Spinal cord (tissue), 10 donors: ENCODE measurements at places on chromosomes 5 and 9. TPM values are rescaled to one million over a fixed set of nuclear protein-coding genes. Genes with fewer than 3 reads are reported as not detected.
A peak's percentile ranks its signal among the peaks of the same experiment; 100 is the strongest.

The KCTD16 gene
- 30.8 TPM for total RNA-seq

DNA sequence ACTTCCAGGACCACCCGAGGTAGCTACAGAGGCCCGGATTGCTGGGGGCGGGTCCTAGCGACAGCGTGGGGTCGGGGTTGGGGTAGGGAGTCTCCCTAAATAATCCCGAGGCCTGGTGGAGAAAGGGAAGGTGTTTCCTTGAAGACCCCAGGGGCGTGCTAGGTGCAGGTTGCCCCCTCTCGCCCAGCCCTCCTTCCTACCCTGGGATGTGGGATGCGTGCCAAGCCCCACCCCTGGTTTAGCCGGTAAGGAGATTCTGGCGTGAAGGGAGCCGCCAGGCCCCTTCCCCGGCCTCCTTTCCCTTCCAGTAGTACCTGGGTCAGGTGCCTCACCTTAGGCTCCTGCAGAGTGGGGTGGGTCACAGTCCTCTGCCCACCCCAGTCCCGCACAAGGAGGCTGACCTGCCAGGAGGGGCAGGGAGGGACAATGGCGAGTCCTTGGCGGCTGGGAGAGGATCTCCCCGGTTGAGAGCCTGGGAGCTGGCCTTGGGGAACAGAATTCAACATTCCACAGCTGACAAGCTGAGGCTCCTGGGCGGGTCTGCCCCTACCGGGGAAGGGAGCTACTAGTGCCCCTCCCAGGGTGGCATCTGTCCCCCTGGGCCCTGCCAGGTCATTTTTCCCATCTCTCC is 674 bp downstream of the TSPAN17 start:
- DNase-seq = no peak

- no peak for DNase-seq
Observed at GRCh38 chr5:159972538-159973362, 36.2 kb upstream of the TTC1 start.

The RABL6 gene
- total RNA-seq = 34.8 TPM

The TLX3 gene
- total RNA-seq = 0.50 TPM

- no peak for DNase-seq
Observed at GRCh38 chr9:38084556-38084880, 15.5 kb upstream of the SHB start.

DNA sequence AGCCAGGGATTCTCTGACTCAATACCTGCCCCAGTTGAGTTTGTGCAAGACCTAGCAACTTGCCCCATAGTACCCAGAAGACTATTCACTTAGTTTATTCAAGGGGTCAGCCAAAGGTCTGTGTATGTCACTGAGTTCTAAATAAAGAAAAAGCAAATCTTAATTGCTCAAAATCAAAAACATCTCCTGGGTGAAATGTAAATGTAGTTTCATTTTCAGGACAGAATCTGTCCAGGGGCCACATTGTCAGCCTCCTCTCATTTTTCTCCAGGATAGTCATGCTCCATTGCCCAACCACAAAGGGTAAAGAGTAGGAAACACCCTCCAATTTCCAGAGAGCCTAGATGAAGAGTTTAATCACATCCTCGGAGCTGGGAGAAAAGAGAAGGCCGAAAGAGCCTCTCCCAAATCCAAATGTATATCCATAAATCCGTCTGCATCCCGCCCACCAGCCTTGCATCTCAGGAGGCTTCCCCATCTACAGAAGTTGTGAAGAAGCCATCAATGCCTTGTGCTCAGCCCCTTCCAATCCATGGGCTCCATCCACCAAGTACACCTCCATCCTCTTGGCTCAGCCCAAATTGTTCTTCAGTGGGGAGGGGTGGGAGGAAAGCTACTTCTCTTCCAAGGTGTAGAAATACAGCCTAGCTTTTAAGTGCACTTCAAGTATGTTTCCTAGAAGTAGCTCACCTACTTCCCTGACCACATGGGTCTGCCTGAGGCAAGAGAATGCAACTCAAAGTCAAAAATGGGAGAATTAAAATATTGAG is 26.9 kb downstream of the ADAM19 start:
- DNase-seq = no peak

The GLIPR2 gene
- total RNA-seq = 31.8 TPM

DNA sequence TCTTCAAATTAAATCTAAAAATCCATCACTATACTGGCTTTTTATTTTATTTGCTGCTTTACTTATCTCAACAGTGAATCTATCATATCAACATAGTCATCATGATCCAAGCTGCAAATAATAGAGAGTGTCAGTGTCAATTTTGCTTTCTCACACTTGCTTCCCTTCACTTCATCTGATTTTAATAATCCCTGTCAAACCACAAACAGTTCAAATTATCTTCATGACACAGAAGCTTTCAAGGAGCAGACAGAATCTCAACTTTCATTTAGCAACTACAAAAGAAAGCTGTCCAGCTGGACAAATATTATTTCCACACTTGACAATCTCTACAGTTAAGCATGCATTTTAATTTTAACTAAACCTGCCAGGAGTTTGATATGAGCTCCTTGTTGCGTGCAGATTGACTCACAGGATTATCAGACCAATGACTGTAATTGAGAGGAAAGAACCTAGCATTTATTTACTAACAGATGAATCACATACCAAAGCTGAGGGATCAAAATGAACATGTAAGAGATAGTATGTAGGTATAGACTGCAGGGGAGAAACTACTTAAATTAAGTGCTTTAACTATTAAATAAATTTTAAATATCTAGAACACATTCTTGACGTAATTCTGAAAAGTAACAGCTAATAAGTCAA is 56.0 kb downstream of the KIAA0825 start:
- no peak for DNase-seq

DNA sequence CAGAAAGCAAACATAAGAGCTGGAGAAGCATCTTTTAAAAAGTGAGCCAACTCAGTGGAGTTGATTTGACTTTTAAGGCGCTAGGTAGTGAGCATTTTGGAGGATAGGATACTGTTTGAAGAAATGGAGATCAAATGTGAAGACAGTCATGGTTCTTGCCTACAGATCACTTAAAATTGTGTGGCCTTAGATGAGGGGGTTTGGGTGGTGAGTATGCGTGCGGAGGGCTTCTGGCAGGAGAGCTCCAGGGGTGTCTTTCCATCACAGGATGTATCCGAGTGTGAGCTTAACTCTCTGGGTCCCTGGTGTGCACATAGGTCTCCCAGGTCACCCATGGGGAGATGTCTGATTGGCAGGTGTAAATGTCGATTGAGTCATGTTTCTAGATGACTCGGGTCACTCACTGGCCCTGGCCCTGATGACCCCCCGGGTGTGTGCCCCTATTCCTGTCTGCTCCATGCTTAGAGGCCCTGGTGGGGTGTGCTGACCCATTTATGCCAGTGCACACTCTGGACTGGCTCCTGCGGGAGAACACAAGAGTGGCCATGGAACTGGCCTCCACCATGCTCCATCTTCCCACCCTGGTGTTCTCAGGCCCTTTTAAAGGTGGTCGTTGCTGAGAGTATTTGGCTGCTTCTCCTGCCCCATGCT is 274.4 kb downstream of the FSTL4 start:
- DNase-seq = no peak

The COL15A1 gene
- 91.4 TPM for total RNA-seq

GRCh38 chr9:19180991-19181390 is 49.5 kb upstream of the DENND4C start:
- DNase-seq = no peak

The CACFD1 gene
- total RNA-seq = 18.8 TPM

The PCDHGA1 gene
- total RNA-seq = 1.4 TPM

The NR5A1 gene
- 0.11 TPM for total RNA-seq

DNA sequence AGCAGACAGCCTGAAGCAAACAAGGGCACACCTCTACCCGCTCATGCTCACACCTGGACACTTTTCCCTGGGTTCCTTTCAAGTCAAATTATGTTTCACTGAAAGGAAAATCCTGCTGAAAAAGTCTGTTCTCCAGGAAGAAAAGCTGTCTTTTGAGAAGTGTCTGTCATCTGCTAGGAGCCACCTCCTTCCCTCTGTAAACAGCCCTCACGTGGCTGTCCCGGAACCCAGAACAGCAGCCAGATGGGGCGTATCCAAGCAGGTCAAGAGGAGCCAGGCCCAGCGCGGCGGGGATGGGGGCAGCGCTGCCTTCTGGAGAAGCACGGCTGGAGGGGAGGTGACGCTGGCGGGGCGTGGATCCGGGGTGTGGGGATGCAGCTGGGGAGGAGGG is at the start of gene PNPLA7:
TSS of gene PNPLA7 (minus strand) at position 172 of the 391 bp plus-strand sequence. CDS start 205 bp downstream, outside the sequence.
- peak; percentile 76 for DNase-seq

GRCh38 chr5:6729386-6730310 is 16.4 kb downstream of the TENT4A start:
- no peak for DNase-seq

DNA sequence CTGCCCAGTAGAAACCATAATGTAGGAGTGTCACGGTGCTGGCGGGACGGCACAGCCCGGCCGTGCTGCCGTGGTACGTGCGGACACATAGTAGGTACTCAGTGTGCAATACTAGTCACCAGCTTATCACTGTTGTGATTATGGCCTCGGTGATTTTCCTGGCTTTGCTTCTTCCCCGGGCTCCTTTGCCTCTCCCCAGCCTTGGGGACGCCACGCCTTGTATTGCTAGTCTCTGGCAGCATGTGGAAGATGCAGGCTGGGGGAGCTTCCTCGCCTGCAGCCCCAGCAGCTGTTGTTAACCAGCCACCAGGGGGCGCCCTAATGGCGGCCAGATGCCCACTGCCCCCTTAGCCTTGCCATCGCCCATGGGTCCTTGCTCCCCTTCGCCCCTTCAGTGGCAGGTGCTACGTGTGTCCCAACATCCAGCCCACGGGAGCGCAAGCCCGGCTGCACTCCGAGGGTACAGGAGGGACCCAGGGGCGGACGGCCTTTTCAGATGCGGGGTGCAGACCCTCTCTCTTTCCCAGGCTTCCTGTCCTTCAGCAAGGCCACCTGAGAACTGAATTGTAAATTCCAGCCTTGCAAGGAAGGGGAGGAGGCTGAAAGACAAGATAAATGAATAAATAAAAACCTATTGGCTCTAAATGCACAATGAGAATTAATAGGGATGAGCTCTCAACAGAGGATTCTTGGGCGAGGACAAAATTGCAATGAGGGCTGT is 8.0 kb downstream of the NTNG2 start:
- DNase-seq = no peak

The MLLT3 gene
- total RNA-seq = 42.3 TPM

DNA sequence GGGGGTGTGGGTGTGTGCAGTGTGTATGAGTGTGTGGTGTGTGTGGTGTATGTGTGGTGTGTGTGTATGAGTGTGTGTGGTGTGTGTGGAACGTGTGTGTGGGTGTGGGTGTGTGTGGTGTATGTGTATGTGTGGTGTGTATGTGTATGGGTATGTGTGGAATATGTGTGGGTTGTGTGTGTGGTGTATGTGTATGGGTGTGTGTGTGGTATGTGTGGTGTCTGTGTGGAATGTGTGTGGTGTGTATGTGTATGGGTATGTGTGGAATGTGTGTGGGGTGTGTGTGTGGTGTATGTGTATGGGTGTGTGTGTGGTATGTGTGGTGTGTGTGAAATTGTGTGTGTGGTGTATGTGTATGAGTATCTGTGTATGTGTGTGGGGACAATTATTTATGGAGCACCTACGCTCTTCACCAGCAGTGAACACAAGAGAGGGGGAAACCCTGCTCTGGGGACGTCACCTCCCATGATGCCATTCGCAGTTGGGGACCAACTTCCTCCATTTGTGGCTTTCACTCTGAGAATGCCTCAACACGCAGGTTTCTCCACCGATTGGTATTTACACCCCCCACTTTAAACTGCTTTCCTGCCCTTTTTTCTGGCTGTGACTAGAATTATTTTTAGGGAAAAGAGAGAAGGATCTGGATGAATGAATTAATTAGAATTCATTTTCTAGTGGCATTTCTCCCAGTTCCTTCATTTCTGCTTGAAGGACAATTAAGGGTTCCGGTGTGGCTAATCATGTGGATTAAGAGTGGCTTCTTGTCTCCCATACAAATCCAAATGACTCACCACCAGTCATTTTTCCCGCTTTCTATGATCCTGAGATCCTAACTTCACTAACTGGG is 238.1 kb downstream of the ROR2 start:
- no peak for DNase-seq

DNA sequence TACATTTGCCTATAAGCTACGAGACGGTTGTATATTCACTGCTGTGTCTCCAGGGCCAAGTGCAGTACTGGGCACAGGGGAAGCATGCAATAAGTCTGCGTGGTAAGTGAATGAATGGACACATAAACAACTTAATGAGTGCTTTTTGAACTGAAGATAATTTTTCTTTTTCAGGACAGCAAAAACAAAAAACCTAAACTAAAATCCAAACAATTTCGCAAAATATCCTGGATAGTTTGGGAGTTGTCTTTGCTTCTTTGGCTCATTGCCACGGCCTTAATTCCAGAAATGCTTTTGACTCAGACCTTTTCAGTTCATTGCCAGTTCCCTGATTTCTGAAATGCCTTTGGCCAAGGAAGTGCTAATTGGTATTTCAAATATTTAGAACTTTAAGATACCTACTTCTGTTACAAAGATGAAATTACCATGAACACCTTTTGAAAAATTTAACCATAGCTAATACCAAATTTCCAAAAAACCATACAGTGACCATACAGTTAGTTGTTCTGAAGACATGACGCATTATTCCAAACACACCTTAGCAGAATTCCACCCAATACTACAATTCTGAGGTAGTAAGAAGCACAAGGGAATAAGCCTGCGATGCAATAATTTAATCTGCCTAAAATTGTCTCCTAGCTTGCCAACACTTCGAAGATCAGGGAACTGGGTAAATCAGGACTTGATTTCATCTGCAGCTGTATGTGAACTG is 42.8 kb downstream of the TEK start:
- DNase-seq = no peak

GRCh38 chr5:126707080-126707479 is 69.9 kb upstream of the LMNB1 start:
- no peak for DNase-seq

GRCh38 chr9:82488313-82489200 is 500.0 kb downstream of the SPATA31D1 start:
- no peak for DNase-seq

DNA sequence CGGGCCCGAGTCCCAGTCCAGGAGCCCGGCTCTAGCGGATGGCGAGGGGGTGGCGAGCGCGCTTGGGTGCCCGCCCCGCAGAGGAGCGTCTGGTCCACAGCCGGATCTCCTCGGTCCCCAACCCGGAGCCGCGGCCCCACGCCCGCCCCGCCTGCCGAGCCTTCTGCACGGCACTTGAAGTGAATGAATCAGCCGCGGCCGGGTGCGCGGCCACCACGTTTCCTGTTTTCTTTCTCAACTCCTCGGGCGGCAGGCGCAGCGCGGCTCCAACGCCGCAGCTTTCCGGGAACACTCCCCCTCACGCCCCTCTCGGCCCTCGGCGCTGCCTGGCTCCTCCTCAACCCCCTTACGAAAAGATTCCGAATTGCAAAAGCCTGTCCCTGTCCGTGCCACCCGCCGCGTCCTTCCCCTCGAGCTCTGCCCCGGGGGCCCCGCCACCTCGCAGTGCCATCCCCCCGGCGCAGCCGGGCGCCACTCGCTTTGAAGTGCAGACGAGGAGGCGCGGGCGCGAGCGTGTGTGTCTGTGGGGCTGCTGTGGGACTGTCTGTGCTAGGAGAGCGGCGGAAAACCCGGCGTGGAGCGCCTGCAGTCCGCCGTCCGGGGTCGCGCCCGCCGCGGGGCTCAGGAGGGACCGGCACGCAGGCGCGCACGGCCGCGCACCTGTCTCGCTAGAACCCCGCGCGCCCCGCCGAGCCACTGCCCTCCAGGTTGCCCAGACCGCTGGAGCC is 456.6 kb downstream of the RAB3C start:
- DNase-seq = peak; percentile 85

The RPL37 gene
- 1,376 TPM for total RNA-seq

GRCh38 chr5:38695021-38695958 is 138.8 kb upstream of the LIFR start:
- DNase-seq = no peak
